Left forelimb (tissue), 1 donor: ENCODE measurements at places on chromosomes 16 and 17.
A peak's percentile ranks its signal among the peaks of the same experiment; 100 is the strongest.

DNA sequence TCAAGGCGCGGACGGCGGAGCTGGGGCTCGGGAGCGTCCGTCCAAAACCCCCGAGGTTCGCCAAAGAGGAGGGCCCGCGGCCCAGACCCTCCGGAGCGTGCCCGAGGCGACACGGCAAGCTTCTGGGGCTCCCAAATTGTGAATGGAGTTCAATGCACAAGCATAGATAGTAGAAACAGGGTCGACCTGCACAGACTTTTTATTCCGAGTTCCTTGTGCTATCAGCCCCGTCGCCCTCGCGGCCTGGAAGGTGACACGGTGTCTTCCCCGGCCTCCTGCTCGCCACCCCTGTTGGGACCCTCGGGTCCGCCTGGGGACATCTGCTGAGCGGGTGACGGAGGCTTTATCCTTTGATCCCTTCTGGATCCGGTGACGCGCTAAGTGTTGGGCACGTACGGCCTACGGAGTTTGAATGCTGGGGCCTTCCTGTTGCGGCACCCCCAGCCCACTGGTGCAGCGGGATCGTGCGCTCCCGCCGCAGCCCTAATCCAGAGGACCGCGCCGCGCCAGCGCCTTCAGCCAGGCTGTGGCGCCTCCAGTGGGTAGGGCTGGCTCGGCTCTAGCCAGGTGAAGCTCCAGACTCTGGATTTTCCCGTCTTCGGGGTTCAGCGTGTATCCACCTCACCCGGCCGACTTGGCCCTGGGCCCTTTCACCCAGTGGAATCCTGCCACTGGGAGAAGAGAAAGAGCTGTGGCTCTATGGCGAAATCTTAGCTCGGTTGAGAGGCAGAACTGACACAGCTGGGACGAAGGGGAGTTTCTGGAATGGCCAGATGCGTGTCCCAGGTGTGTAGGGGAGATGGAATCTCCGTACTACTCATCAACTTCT, 17.0 kb upstream of the NTN1 start:
- DNase-seq: no peak

- no peak for DNase-seq
Observed at GRCh38 chr17:48010193-48010592, 27.4 kb downstream of the COPZ2 start.

- no peak for DNase-seq
Observed at GRCh38 chr16:3578610-3579551, 1.7 kb upstream of the NLRC3 start.

GRCh38 chr17:40107522-40108174, 7.3 kb upstream of the NR1D1 start:
- no peak for DNase-seq

- no peak for DNase-seq
Observed at GRCh38 chr16:87180069-87180468, 137.1 kb downstream of the C16orf95 start.

DNA sequence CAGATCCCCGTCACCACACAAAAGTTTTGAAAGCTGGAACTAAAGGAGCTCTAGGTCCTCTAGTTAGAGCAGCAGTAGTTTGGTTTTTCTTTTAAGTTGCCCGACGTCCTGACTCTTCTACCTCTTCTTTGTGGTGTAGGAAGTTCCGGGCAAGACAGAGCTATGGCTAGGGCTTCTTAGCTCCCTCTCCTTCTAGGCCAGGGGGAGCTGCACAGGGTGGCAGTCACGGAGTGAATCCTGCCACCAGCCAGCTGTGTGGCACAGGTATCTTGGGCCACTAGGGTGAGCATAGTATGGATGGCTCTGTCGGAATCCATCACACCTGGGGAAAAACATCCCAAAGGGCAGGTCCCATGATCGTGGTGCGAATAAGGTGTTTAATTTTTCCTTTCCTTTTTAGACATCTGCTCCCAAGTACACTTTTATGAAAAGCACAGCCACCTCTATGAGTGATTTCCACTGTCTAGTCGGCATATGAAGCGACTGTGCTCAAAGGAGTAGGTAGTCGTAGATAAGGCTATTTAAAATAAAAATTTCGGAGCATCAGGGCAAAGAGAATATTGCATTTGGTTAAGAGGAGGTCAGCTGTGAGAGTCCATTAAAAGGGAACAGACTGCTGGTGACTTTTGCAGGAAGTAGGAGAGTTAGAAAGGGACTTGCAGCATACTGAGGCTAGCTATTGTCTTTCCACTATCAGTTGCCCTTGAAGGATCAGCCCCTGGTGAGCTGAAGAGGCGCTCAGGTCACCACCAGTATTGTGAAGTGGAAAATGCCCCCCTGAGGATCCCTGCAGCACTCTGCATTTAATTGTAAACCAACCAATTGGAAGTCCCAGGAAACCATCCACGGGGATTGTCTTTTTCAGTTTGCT, 2.1 kb downstream of the PRKCA start:
- DNase-seq: no peak

DNA sequence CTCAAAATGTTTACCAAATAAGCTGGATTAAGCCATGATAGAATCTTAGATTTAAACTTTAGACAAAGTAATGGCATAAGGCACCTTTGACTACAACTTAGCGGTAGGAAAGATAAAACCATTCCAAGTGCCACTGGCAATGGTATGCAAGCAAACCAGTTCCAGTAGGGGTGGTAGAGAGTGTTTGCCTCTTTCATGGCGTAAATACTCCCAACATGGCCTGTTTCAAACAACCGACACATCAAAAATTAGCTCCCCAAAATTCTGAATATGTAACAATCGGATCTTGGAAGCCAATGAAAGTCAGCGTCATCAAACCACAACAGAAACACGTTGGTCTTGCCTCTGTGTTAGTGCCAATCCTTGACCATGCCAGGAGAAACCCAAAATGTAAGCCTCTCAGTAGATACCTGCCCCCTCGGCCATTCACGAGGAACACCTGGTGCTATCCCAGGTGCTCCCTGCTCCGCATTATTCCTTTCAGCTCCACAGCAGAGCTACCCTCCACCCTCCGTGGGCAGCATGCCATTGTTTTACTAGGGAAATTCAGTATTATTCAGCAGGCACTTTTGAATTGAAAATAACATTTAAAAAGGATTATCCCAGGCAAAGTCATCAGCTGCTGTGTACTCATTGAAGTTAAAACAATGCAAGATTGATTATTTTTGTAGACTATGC, 307.8 kb upstream of the CDH11 start:
- DNase-seq: no peak

GRCh38 chr16:12664164-12664733, 139.4 kb downstream of the CPPED1 start:
- DNase-seq: no peak

DNA sequence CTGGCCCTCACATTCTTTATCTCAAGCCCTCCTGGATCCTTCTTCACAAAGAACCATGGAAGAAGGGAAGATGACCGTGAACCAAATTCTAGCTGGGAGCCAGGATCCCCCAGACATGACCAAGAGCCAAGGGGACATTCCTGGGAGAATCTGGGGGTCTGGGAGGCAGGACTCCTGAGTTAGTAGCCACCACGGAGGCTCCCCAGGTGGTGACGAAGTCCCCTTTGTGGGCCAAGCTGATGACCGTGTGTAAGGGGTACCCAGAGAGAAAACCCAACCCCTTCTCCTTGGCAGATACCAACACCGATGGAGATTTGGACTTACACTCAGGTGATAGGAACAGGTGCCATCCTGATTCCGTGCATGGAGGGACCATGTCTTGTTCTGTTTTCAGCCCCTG, 6.8 kb upstream of the GFAP start:
- no peak for DNase-seq

- DNase-seq: no peak
Observed at GRCh38 chr17:19647697-19648474, 665 bp upstream of the ALDH3A2 start.

- DNase-seq: no peak
Observed at GRCh38 chr17:80850817-80851216, 140.8 kb upstream of the CHMP6 start.

DNA sequence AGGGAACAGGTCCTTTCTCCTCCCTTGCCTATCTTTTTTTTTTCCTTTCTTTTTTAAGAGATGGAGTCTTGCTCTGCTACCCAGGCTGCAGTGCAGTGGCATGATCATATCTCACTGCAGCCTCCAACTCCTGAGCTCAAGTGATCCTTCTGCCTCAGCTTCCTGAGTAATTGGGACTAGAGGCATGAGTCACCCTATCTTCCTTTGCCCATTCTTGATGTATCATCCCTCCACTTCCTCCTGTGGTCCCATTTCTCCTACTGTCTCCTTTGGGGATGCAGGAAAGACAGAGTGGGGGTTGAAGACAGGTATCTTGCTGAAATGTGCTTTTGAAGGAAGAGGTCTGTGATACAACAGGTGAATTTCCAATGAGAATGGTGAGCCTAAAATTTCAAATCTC, 5.5 kb downstream of the MYO19 start:
- no peak for DNase-seq

GRCh38 chr17:2102931-2103809, 48.3 kb downstream of the HIC1 start:
- no peak for DNase-seq

GRCh38 chr17:21209511-21210175, 4.3 kb downstream of the TMEM11 start:
- no peak for DNase-seq

GRCh38 chr16:87551487-87551886, 50.8 kb upstream of the JPH3 start:
- DNase-seq: no peak

- DNase-seq: no peak
Observed at GRCh38 chr17:27816946-27817345, 16.6 kb upstream of the NOS2 start.

DNA sequence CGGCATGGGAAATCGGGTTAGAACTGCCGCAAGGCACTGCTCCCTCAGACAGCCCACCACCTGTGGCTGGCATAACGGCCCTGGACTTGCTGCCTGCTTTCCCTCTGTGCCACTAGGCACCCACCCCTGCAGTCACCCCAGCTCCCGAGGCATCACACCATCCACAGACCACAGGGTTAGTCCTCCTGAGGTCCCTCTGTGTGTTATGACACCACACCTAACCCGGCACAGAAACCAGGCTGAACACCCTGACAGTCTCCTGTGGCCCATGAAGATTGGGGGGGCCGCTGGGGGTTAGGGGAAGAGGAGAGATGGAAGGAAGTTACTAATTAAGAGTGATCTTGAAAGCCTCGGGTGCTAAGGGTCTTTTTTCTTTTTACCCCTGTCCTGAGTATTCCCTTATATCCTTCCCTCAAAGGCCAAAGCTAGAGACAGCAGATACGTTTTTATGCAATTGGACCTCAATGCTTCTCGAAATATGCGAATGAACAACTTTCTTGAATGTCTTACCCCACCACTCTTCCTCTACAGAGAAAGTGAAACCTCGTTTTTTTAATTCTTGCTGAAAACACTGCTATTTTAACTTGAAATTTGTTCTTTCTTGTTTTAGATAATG, 7.0 kb downstream of the CYTH1 start:
- no peak for DNase-seq

GRCh38 chr16:83781-84615, 6.0 kb downstream of the MPG start:
- no peak for DNase-seq

DNA sequence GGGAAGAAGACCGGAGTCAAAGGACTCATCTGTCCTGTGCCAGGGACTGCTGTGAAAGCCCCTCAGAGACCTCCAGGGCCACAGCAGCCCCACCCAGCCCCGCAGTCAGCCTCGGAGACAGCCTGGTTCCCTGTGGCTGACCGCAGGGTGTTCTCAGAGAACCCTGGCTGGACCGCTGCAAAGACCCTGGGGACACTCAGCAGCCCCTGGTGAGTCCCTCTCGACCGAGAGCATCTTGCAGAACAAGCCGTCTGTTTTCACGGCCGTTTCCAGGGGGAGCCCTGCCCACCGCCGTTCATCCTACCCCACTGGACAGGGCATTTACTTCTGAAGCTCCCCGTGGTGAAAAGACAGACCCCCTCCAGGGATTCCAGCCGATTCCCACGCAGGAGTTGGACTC, 10.3 kb downstream of the UBALD1 start:
- DNase-seq: no peak

DNA sequence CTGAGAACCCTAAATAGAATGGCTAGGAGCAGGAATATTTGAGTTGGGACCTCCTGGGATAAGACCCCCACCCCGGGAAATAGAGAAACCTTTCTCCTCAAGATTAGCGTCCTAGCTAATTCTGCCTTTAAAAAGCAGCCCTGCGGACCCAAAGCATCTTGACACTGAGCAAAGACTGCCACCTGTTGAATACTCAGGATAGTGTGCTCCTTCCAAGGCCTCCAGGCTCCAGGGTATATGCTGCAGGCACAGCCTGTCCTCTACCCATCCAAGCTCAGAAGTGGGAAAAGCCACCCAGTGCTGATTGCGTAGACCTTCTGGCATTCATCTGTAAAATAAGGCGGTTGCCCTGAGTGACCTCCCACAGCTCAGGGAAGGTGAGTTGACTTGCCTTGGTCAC, 456.2 kb upstream of the DYNLRB2 start:
- peak; percentile 68 for DNase-seq

- no peak for DNase-seq
Observed at GRCh38 chr16:4900036-4900435, 36.9 kb downstream of the PPL start.

DNA sequence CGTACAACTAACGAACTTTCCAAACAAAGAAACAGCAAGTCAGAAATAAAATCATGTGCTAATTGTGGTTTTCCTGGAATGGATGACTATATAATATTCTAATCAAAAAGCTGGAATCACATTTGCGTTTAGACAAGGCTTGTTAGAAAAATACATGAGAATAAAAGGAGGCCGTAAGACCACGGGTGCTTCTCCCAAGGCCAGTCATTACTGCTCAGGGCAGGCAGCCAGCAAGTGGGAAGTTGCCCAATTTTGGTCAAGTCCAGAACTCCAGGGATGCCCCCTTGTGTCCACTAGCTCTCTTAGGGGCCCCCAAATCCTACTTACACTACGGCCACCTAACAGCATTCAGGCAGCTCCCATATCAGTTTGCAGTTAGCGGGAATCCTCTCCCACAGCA, 25.9 kb upstream of the LYRM9 start:
- no peak for DNase-seq
